ENCODE measurements at places on chromosomes 16 and 17. TPM values are rescaled to one million over a fixed set of nuclear protein-coding genes. Genes with fewer than 3 reads are reported as not detected.
A peak's percentile ranks its signal among the peaks of the same experiment; 100 is the strongest.

The MMP25 gene
- total RNA-seq, result 0.67 TPM

The TP53TG3B gene
- total RNA-seq, result not detected

The KRTAP2-1 gene
- not detected for total RNA-seq

The GRIN2C gene
- total RNA-seq, result 0.12 TPM

DNA sequence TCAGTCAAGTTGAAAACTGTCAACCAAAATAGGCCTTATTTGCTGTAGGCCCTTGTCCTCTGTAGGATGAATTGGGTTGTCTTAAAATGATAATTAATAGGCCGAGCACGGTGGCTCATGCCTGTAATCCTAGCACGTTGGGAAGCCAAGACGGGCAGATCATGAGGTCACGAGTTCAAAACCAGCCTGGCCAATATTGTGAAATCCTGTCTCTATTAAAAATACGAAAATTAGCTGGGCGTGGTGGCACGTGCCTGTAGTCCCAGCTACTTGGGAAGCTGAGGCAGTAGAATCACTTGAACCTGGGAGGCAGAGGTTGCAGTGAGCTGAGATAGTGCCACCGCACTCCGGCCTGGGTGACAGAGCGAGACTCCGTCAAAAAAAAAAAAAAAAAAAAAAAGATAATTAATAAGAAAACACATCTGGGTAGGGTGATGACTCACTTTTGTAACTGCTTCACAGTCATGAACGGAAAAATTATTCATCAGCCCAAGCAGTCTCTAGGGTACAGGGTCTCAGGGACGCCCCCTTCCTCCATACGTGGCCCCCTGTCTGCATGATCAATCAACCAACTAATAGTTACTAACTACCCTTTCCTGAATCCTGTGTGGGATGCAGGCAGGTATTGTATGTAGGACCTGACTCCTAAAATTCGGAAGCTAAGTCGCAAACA is 137.0 kb upstream of the RCVRN start:
- no peaks in the 10 kb centered on the region for H3K36me3 ChIP-seq
- no peak for DNase-seq
- no peaks in the 10 kb centered on the region for H3K4me1 ChIP-seq

DNA sequence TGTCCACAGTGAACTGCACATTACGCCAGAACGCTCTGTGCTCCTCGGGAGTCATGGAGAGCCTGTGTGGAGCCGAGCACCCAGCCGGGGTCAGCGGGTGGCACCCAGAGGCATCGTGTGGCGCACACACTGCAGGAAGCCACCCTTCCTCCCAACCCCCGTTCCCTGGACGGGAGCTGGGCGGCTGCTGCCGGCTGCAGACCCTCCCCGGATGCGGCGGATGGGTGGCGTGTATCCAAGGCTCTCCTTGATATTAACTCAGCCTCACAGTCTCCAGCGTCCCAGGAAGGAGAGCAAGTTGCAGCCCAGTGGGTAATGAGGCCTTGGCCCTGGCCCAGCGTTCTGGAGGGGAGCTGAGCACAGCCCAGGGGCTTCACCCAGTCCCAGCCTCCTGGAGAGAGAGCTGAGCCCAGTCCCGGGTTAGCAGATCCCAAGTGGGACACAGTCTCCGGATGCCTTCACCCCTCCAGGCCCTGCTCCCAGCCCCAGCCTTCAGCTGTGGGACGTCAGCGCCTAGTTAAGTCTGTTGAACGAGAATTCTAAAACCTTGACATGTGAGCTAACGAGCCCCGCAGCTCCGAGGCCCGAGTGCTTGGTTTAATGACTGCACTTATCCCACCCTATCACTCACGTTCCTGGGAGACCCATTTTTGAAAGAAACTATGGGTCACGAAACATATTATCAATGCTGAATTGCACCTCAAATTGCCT is 86.6 kb downstream of the TBC1D16 start:
- peaks cover 17% of the 10 kb centered on the region for H3K36me3 ChIP-seq
- H3K4me3 ChIP-seq, result no peak overlapping the region
- peak; percentile 10 for DNase-seq
- H3K27ac ChIP-seq, result no peak overlapping the region
- H3K4me1 ChIP-seq, result peaks cover 33% of the 10 kb centered on the region
- H3K27me3 ChIP-seq, result no peaks in the 10 kb centered on the region

DNA sequence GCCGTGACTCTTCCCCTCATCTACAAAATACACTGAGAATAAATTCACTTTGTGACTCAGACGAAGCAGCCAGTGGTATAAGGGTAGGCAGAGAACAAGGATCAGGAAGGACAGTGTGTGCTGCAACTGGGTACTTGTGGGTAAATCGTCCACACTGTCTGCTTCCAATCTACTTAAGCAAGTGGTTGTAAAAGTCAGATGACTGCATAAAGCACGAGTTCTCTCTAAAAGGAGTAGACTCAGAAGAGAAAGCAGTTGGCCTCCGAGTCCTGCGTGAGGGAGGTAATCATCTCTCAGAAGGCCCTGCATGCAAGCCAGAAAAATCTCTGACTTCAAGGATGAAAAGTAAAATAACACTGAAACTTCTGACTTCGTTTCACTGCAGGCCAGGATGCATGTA is 43.1 kb downstream of the ANKFY1 start:
- no peak overlapping the region for H3K4me3 ChIP-seq
- H3K36me3 ChIP-seq, result no peaks in the 10 kb centered on the region
- no peaks in the 10 kb centered on the region for H3K4me1 ChIP-seq
- no peak for DNase-seq

DNA sequence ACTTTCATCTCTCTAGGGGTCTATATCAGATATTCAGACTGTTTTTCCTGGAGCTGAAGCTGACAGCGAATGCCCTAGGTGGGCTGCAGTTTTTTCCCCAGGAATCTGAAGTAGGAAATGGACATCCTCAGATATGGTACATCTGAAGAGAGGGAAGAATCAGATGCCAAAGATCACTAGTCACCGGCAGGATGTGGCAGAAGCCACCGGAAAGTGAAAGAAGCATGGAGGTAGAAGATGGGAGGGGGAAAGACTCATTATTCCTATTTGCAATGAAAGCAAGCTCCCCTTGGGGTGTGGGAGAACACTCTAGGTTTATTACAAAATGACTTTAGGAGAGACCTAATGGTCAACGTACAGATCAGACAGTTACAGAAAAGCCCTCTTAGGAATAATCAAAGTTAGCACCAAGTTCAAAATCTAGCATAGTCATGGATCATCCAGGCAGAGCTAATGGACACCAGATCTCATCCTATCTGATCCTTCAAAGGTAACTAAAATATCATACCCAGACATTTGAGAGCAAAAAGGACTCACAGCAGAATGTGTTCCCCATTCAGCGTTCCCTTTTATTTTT is 110.7 kb downstream of the HS3ST3A1 start:
- no peaks in the 10 kb centered on the region for H3K36me3 ChIP-seq
- H3K27ac ChIP-seq, result no peak overlapping the region
- H3K4me3 ChIP-seq, result no peak overlapping the region
- H3K4me1 ChIP-seq, result no peaks in the 10 kb centered on the region
- no peaks in the 10 kb centered on the region for H3K27me3 ChIP-seq

DNA sequence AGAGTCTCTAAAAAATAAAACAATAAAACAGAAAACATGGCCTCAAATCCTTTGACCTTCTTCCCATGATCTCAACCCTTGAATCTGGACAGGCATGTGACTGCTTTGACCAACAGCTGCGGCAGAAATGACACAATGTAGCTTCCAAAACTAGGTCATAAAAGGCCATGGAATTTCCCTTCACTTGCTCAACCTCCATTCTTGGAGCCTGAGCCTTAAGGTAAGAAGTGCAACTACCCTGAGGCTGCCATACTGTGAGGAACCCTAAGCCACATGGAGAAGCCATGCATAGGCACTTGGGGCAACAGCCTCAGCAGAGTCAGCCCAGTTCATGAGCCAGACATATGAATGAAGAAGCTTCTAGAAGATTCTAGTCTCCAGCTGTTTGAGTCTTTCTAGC is 75.7 kb upstream of the BRD7 start:
- no peaks in the 10 kb centered on the region for H3K27me3 ChIP-seq
- no peaks in the 10 kb centered on the region for H3K4me1 ChIP-seq
- H3K36me3 ChIP-seq, result no peaks in the 10 kb centered on the region
- no peak for DNase-seq
- no peak overlapping the region for H3K4me3 ChIP-seq
- H3K27ac ChIP-seq, result no peak overlapping the region

- H3K36me3 ChIP-seq, result no peaks in the 10 kb centered on the region
- H3K4me3 ChIP-seq, result no peak overlapping the region
- H3K27me3 ChIP-seq, result no peaks in the 10 kb centered on the region
- H3K4me1 ChIP-seq, result peaks cover 7% of the 10 kb centered on the region
- no peak for DNase-seq
These were observed 1.7 kb downstream of the TTC19 start for GRCh38 chr17:16001226-16001897.

- no peak for DNase-seq
- no peaks in the 10 kb centered on the region for H3K27me3 ChIP-seq
- peak overlapping the region; percentile 19 for H3K27ac ChIP-seq
- H3K4me1 ChIP-seq, result peaks cover 11% of the 10 kb centered on the region
- H3K36me3 ChIP-seq, result no peaks in the 10 kb centered on the region
- no peak overlapping the region for H3K4me3 ChIP-seq
These were observed 4.2 kb upstream of the CDH1 start for GRCh38 chr16:68732741-68733399.

DNA sequence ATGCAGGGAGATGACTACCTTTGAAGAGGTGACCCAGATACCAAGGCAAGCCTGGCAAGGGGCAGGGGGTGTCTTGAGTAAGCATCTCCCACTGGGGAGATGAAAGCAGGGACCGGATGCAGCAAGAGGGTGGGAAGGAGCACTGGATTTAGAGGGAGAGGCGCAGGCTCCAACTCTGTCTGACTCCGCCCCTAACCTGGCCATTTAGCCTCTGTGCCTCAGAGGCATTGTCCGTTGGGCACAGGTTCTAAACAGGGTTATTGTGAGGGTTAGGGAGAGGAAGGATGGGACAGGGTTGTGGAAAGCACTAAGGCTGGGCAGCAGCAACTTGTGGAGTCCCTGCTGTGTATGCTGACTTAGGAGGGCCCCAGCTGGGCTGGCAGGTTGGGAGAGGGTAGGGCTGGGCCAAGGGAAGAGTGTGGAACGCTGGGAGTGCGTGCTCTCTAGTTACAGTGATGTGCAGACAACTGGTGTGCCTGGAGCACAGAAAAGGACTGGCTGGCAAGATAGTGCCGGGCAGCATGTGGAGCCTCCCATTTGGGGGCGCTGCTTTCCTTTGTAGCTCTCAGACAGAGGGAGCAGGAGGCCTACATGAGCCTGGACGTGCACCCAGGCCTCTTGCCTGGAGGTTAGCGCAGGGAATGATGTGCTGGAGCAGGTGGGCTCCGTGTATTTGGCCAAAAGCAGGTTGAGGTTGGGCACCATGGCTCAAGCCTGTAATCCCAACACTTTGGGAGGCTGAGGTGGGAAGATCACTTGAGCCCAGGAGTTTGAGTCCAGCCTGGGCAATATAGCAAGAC is 26.2 kb downstream of the TBX2 start:
- no peak overlapping the region for H3K27ac ChIP-seq
- no peak overlapping the region for H3K4me3 ChIP-seq
- no peaks in the 10 kb centered on the region for H3K36me3 ChIP-seq
- no peaks in the 10 kb centered on the region for H3K4me1 ChIP-seq

- no peaks in the 10 kb centered on the region for H3K27me3 ChIP-seq
- H3K4me3 ChIP-seq, result no peak overlapping the region
- no peaks in the 10 kb centered on the region for H3K36me3 ChIP-seq
- peak; percentile 8 for DNase-seq
These were observed 39.4 kb upstream of the ZC3H18 start for GRCh38 chr16:88530858-88531203.

DNA sequence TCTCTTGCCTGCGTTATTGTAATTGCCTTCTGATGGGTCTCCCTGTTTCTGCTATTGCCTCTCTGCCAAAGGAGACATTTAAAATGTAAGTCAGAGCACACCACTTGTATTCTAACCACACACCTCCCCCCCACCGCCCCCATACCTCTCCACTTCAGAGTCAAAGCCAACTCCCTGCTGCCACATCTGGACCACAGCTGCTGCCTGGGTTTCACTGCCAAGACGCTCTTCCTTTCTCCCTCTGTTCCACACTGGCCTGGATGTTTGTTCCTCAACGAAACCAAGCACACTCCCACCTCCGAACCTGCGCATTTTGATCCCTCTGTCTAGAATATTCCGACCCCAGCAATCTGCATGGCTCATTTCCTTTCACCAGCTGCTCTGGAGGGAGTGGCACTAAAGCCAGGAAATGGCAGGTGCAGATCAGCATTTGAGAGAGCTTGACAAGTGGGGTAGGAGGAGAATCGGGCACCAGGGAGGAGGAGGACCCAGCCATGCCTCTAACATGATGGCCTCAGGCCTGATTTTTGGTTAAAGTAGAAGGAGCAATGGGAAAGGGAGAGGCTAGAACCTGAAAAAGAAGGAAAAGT is 92.4 kb upstream of the HS3ST2 start:
- no peak overlapping the region for H3K27ac ChIP-seq
- DNase-seq, result no peak
- no peaks in the 10 kb centered on the region for H3K27me3 ChIP-seq
- no peaks in the 10 kb centered on the region for H3K36me3 ChIP-seq

- peak; percentile 32 for DNase-seq
- H3K4me1 ChIP-seq, result no peaks in the 10 kb centered on the region
- H3K27ac ChIP-seq, result no peak overlapping the region
- no peak overlapping the region for H3K4me3 ChIP-seq
These were observed 38.2 kb upstream of the PIRT start for GRCh38 chr17:10875984-10876555.

- H3K4me1 ChIP-seq, result no peaks in the 10 kb centered on the region
- no peaks in the 10 kb centered on the region for H3K27me3 ChIP-seq
- no peak overlapping the region for H3K4me3 ChIP-seq
- no peak for DNase-seq
- H3K27ac ChIP-seq, result no peak overlapping the region
These were observed 17.0 kb downstream of the BTBD17 start for GRCh38 chr17:74344658-74345057.

GRCh38 chr17:41463746-41464145 is 3.4 kb downstream of the KRT32 start:
- no peak overlapping the region for H3K4me3 ChIP-seq
- DNase-seq, result no peak
- no peaks in the 10 kb centered on the region for H3K36me3 ChIP-seq
- no peak overlapping the region for H3K27ac ChIP-seq

- H3K27me3 ChIP-seq, result no peaks in the 10 kb centered on the region
- no peak overlapping the region for H3K4me3 ChIP-seq
- no peaks in the 10 kb centered on the region for H3K4me1 ChIP-seq
- no peaks in the 10 kb centered on the region for H3K36me3 ChIP-seq
These were observed 18.0 kb upstream of the GSG1L start for GRCh38 chr16:28081391-28081968.
